A549 (cell line): ENCODE measurements at places on chromosomes 16 and 17. TPM values are rescaled to one million over a fixed set of nuclear protein-coding genes. Genes with fewer than 3 reads are reported as not detected.

The NACA2 gene
- polyA plus RNA-seq = 0.39 to 0.70 TPM (median 0.40 TPM) in 3 replicates

The CCDC137 gene
- 55.0 to 59.7 TPM (median 55.6 TPM) in 3 replicates for polyA plus RNA-seq

The DPEP1 gene
- 0.97 to 1.3 TPM (median 1.1 TPM) in 3 replicates for polyA plus RNA-seq

The MPO gene
- not detected in 3 replicates for polyA plus RNA-seq

The FGF11 gene
- 1.1 to 1.8 TPM (median 1.5 TPM) in 3 replicates for polyA plus RNA-seq

The IQCK gene
- polyA plus RNA-seq = 10.3 to 12.5 TPM (median 12.1 TPM) in 3 replicates

The HOXB1 gene
- polyA plus RNA-seq = not detected in 3 replicates

DNA sequence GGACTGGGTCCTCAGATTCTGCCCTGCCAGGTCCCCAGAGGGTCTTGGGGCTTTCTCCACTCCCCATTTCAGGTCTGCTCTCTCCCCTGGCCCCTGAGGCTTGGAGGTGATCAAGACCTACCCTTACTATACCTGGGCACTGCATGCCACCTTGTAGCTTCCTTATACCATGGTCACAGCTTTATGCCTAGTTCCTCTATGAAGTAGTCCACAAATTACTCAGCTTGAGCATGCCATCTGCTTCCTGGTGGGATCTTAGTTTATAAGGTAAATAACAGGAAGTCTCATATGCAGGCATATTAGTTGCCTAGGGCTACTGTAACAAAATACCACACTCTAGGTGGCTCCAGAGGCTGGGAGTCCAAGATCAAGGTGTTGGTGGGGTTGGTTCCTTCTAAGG is 11.0 kb upstream of the PMFBP1 start:
- no peak for DNase-seq

DNA sequence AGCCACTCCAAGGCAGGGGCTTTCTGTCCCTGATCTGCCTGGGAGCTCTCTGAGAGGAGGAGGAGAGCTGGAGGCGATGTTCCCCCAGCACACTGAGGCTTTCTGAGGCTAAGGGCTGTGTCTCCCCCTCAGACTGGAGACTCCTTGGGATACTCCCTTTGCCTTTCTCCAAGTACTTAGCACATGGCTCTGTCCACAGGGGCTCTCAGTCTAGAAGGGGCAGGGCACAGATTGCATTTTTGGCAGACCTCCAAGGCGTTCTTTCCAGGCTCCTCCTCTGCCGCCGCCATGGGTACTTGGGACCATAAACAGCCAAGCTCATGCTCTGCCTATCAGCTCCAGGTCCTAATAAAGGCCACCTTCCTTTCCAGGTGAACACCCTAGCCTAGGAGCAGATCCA is 1.8 kb upstream of the GIP start:
- no peak for DNase-seq

DNA sequence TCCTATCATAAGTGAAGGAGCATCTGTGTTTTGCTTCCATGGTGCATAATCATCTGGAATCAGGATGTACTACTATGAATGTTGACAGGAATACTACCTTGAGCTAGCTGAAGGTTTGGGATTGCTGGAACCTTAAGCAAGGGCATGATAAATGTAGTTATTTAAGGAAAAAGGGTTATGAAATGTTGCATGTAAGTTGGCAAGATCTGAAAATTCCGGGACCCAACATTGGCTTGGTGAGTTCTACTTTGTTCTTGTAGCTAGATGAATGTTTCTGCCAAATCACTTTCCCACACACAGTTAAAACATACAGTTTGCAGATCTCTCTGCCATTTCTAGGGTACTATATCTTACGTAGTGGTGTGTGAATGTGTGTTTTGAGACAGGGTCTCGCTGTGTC is 13.6 kb downstream of the RHOT1 start:
- no peak for DNase-seq

DNA sequence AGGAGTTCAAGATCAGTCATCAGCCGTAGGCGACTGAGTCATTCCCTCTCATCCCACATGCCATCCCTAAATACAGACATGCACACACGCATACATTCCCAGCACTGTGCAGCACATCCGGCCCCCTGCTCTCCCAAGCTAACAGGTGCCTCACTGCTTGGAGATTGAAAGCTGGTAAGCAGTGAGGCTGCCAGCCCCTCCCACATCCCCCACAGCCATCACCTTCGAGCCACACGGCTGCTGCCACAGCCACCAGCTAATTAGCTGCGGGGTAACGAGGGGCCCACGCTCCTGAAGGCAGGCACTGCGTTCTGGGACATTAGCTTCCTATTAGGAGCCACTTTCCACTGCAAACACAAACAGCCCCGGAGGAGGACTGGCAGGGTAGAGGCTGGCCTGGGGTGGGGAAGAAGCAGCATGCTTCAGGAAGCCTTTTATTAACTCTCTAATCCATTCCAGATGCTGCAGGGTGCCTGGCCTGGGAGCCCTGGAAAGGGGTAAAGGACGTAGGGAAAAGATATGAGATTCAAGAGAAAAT is 179.6 kb downstream of the CCT6B start:
- no peak for DNase-seq

DNA sequence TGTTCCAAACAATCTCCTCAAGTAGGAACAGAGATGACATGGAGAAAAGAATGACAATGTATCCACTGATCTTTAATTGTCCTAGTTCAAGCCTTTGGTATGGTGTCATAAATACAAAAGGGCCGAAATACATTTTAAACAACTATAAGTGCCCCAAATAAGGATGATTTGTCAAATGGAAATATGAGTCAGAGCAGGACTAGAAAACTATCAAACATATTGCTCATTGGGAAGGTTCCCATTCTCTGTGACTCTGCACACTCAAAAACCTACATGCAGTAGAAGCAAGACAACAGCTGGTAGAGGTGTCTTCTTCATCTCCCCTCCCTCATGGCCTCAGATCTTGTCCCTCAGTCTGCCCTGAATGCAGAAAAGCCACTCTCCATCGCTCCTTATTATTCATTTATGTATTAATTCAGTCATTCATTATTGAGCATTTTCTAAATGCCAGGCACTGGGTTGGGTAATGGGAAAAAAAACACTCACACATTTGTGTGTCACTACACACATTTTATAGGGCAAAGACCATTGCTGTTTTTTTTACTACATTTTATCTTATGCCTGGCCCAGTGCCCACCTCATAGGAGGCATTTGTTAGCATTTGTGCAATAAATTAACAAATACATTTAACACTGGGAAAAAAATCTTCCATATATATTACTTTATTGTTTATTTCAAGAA is 10.1 kb downstream of the CA10 start:
- no peak for DNase-seq

DNA sequence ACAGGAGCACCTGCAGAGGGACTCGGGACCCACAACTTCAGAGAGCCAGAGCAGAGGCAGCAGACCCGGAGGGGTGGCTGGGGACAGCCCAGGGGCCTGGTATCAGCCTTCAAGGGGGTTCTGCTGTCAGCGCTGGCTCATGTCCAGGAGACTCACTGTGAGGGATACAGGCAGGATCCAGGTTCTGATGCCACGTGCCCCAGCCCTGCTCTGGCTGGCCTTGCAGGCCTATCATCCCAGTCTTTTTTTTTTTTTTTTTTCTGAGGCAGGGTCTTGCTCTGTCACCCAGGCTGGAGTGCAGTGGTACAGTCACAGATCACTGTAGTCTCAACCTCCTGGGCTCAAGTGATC is 9.0 kb upstream of the MTSS2 start:
- no peak for DNase-seq
